ENCODE measurements at places on chromosomes 2 and 18. TPM values are rescaled to one million over a fixed set of nuclear protein-coding genes. Genes with fewer than 3 reads are reported as not detected.

The ANKRD30BL gene
- not detected for total RNA-seq

The TUBA4A gene
- 286 TPM for total RNA-seq

The TMEM17 gene
- total RNA-seq = 4.8 TPM

The REG3G gene
- not detected for total RNA-seq

The TMEM185B gene
- total RNA-seq = 45.1 TPM

The POTEC gene
- not detected for total RNA-seq

The TBC1D8 gene
- 69.1 TPM for total RNA-seq

The CCBE1 gene
- 13.2 TPM for total RNA-seq

The GPR55 gene
- total RNA-seq = not detected

The OXER1 gene
- total RNA-seq = not detected

The PJVK gene
- 1.6 TPM for total RNA-seq

The TOGARAM2 gene
- total RNA-seq = 0.16 TPM

The DDX1 gene
- 127 TPM for total RNA-seq

The PSD4 gene
- total RNA-seq = 14.8 TPM

The NRP2 gene
- 133 TPM for total RNA-seq

The LYPD6B gene
- total RNA-seq = 0.07 TPM

The CTNNA2 gene
- total RNA-seq = 0.33 TPM

The DCC gene
- not detected for total RNA-seq

The SLC23A3 gene
- 0.75 TPM for total RNA-seq

All from A549 treated with dexamethasone at 1 μM for 4 hours (cell line).